ENCODE measurements at places on chromosomes 11 and 22. TPM values are rescaled to one million over a fixed set of nuclear protein-coding genes. Genes with fewer than 3 reads are reported as not detected.

GRCh38 chr11:62402960-62403730, 15.7 kb upstream of the SCGB1A1 start:
- no peaks in the 10 kb centered on the region for H3K36me3 ChIP-seq
- no peak overlapping the region for H3K4me3 ChIP-seq
- peaks cover 56% of the 10 kb centered on the region for H3K4me1 ChIP-seq
- no peaks in the 10 kb centered on the region for H3K27me3 ChIP-seq
- DNase-seq = no peak
- peak overlapping the region; percentile 83 for H3K27ac ChIP-seq

Gene SMTNL1
- not detected for total RNA-seq

- DNase-seq = no peak
- no peak overlapping the region for H3K4me3 ChIP-seq
- H3K4me1 ChIP-seq = no peaks in the 10 kb centered on the region
- no peaks in the 10 kb centered on the region for H3K36me3 ChIP-seq
- H3K27me3 ChIP-seq = no peaks in the 10 kb centered on the region
Measured at GRCh38 chr22:45125188-45125587, 38.5 kb upstream of the NUP50 start.

GRCh38 chr22:38696606-38697424, 3.9 kb downstream of the JOSD1 start:
- H3K27me3 ChIP-seq = no peaks in the 10 kb centered on the region
- no peaks in the 10 kb centered on the region for H3K36me3 ChIP-seq
- H3K4me1 ChIP-seq = peaks cover 75% of the 10 kb centered on the region
- DNase-seq = no peak

Gene KDELR3
- 3.5 TPM for total RNA-seq

Gene KCNK7
- 1.1 TPM for total RNA-seq

- DNase-seq = no peak
- no peaks in the 10 kb centered on the region for H3K36me3 ChIP-seq
- no peaks in the 10 kb centered on the region for H3K4me1 ChIP-seq
- no peak overlapping the region for H3K27ac ChIP-seq
Measured at GRCh38 chr11:64390558-64390957, 31.6 kb downstream of the RPS6KA4 start.

DNA sequence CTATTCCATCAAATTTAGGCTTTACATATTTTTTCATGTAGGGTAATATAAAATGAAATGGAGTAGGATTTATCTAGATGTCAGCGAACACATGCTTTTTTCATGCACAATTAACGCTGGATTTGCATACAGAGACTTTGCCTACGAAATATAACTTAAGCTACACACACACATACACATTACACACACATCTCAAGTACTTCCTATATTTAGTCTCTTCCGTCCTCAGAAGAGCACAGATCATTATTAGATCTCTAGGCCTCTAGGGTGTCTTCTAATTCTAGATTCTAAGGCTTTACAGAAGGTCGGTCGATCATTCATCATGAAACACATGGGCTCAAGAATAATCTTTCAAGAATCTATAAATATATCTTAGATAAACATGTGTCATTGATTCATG, 3.8 kb upstream of the MS4A13 start:
- no peaks in the 10 kb centered on the region for H3K4me1 ChIP-seq
- no peaks in the 10 kb centered on the region for H3K27me3 ChIP-seq
- H3K27ac ChIP-seq = no peak overlapping the region
